NCI-H1694 treated with DMSO at 0.1 percent for 48 hours (cell line): ENCODE measurements at places on chromosomes 7 and 10.

DNA sequence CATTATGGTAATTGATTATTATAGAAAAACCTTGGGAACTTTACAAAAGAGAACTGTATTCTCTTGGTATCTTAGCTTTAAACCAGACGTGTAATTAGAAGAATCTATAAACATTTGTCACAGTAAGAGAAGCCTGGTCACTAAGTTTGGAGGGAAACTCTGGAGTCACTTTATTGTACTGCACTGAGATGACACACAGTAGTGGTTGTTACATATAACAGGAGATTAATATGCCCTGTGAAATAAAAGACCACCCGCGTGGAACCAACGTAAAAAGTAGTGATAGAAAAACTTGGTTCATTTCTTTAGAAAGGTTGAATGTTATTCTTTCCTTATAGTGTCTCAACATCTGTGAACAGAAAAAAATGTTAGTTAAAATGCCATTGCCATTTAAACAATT, 416.1 kb downstream of the MDFIC start:
- no peak for DNase-seq

GRCh38 chr7:35762781-35763180, 38.1 kb upstream of the SEPTIN7 start:
- no peak for DNase-seq

DNA sequence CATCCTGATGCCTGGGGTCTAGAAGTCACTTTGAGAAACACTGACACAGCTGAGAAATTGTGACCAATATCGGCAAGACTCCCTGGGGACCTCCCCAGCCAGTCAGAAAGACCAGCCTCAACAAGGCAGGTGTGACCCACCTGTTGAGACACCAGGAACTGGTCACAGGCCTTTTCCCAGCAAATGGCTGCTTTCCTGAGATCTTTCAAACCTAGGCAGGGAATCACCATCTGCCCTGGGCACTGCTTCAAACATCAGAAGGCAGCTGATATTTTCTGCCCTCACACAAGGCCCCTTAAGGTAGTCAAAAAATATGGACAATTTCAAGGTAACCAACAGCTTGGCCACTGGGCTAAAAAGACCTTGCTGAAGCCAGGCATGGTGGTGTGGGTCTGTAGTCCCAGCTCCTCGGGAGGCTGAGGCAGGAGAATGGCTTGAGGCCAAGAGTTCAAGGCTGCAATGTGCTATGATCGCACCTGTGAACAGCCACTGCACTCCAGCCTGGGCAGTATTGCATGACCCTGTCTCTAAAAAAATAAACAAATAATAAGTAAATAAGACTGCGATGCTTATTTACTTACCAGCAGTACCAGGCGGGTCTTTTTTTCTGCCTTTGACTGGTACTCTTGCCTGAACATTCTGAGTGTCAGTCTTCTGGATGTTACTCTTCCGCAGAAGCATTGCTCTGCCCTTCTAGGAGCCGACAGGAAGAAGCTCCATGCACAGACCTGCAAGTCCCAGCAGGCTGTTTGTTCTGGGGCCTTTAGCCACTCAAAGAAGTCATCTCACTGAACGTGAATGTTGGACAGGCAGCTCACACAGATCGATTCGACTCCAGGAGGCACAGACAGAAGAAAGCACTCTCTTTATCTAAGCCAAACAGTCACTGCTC, 59.7 kb downstream of the SORBS1 start:
- DNase-seq: no peak

- DNase-seq: no peak
These were observed 33.9 kb downstream of the CCM2 start for GRCh38 chr7:45033931-45034290.

DNA sequence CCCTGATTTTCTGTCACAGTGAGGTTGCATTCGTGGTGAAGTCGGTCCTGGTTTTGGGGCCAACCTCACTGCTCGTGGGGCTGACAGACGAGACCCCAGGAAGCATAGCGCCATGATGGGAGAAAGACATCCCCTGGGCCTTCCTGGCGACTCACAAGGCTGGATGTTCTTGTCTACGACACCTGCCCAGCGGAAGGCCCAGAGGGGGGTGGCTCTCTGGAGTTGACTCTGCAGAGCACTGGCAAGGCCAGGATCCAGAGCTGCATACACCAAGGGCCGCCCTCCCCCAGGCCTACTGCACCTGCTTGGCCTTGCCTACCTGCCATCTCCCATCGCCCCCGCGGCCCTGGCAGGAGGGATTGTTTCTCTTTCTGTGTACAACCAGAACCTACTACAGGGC, 608.9 kb downstream of the PTPRN2 start:
- no peak for DNase-seq
